Urinary bladder (tissue), 4 donors: ENCODE measurements at places on chromosomes 16 and 17. TPM values are rescaled to one million over a fixed set of nuclear protein-coding genes. Genes with fewer than 3 reads are reported as not detected.

DNA sequence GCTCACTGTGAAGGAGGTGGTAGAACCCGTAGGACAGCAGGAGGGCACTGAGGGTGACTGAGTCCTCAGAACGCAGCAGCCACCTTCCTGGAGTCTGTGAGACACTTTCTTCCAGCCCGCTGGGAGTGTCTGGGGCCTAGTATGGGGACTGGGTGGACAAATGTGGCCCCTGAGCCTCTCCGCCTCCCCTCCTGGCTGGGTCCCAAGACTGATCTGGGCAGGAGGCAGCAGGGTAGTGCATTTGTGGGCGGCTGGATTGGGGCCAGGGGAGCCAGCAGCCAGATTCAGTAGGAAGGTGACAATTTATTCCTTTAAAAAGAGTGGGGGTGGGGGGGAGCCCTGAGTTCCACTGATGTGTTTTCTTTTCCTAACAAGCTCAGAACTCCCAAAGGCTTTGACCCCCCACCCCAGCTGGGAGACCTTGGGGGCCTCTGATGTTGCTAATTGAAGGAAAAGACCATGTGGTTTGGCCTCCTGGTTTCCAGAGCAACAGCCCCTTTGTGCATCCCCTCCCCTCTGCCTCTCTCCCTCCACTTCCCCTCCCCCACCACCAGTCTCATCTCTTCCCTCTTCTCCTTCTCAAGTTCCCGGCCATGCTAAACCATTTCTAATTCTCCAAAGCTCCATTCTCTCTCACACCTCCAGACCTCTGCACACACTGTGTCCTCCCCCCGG is 4.4 kb downstream of the CLEC19A start:
- no peak for DNase-seq

DNA sequence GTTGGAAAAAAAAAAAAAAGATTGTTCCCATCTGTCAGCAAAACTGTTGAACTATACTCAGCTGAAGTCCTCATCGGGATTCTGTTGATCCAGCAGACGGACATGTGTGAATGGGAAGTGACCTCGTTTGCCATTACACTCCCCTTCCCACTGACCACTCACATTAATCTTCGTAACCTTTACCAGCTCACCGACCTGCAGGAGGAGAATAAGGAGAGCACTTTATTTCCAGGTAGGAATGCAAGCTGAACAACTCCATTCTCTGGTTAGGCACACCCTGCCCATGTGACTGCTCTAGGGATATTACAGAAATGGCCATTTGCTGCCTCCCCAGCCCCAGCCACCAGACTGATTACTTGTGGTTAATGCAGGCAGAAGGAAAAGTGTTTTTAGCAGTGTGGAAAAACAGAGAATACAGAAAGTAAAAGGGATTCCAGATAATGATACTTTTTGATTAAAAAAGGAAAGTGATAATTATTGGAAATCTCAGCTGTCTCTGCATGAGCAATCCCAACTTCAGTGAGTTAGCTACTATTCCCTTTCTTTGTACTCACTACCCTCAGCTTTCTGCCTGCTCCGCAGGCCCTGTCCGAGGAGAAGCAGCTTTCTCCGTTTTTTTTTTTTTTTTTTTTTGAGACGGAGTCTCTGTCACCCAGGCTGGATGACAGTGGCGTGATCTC is 23.6 kb upstream of the YWHAE start:
- DNase-seq: no peak

The OR3A2 gene
- 0.42 TPM for total RNA-seq

The GPR179 gene
- total RNA-seq: 0.11 TPM

The NOL3 gene
- total RNA-seq: 5.3 TPM
